ENCODE measurements at places on chromosomes 4 and X.

DNA sequence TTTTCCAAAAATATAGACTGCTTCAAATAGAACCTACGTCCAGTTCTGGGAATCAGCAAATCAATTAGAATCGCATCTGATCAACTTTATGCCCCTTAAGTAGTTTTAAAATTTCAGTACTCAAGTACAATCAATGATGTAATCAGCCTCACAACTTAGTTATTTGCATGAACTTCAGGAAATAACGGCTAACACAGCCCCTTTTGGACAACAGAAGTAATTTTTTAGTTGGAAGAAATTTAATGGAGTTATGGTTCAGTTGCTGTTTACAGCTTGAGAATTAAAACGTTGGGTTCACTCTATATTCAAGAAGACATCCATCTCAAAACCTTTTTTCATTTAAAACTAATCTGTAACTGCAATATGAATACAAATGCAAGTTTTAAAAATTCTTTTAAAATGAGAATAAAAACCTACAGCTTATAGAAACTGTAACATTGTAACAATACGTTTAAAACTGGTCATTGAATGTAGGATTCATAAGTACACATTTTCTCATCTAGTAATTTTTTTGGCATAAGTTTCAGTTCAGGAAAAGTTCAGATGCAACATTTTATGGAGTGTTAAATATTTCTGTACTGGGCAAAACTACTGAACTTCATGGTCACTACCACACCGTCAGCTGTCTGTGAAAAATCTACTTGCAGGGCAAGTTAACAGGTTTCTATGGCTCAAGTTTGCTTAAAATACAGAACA lies 956 bp downstream of the TAPT1 start:
- no peak for DNase-seq

DNA sequence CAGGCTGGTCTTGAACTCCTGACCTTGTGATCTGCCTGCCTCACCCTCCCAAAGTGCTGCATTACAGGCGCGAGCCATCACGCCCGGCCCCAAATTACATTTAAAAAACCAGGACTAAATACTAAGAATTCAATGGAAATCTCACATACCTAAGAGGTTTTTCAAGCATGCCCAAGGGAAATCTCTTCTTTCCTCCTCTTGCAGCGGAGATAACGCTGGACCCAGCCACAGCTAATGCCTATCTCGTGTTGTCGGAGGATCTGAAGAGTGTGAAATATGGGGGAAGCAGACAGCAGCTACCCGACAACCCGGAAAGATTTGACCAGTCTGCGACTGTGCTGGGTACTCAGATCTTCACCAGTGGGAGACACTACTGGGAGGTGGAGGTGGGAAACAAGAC lies 7.4 kb downstream of the TRIML1 start:
- no peak for DNase-seq

- DNase-seq, result no peak
Observed at GRCh38 chr4:54308110-54308509, 79.0 kb downstream of the PDGFRA start.

DNA sequence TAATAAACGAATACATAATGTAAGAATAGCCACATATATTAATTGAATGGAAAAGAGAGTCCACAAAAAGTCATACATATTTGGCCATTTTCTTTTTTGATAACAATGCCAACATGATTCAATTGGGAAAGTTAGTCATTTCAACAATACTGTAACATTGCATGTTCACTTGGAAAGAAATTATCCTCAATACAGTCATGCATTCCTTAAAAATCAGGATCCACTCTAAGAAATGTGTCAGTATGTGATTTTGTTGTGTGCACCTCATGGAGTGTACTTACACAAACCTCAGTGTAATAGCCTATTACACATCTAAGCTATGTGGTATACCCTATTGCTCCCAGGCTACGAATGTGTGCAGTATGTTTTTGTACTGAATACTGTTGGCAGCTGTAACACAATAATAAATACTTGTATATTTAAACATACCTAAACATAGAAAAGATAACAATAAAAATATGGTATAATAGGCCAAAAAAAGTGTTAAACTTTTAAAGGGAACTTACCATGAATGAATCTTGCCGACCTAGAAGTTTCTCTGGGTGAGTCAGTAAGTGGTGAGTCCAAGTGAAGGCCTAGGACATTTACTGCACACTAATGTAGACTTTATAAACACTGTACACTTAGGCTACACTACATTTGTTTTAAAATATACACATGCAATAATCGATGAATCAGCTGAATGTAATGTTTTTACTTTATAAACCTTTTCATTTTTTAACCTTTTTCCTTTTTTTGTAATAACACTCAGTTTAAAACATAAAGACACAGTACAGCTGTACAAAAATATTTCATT lies 806.8 kb downstream of the PCDH18 start:
- DNase-seq, result no peak

GRCh38 chrX:22177950-22178515 lies 94.7 kb upstream of the CBLL2 start:
- no peak for DNase-seq

DNA sequence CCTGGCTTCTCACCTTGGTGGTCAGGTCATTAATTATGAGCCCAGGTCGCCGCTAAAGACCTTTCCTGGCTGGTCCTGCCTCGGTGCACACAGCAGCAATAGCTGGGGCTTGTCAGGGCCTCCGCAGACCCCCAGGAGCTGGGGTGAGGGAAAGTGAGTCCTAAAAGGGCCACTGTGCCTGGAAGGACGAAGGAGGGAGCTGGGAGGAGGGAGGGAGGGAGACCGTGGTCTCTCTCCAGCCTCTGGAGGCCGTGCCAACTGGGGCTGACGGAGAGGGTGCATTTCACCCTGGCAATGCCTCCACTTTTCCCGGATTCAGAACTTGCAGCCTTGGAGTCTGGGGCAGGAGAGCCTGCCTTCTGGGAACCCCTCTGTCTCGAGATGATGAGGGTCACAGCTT lies 60.4 kb downstream of the CRLF2 start:
- DNase-seq, result no peak

- no peak for DNase-seq
Observed at GRCh38 chrX:111127038-111127437, 31.0 kb downstream of the PAK3 start.

DNA sequence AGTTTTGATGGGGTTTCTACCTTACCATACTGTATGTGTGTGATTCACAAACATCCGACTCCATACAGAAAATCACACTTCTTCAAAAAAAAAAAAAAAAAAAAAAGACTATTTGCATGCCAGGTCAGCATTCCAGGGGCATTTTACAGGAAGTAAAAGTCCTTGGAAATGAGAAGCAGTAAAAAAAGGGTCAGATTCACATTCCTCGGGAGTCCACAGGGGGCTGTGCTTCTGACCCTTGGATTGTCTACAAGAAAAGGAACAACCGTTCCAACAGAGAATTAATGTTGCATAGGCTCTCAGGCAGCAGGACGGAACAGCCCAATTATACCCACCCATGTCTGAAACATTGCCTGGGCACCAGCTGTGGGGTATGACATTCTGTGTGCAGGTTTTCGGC lies 290.3 kb downstream of the LDB2 start:
- no peak for DNase-seq

DNA sequence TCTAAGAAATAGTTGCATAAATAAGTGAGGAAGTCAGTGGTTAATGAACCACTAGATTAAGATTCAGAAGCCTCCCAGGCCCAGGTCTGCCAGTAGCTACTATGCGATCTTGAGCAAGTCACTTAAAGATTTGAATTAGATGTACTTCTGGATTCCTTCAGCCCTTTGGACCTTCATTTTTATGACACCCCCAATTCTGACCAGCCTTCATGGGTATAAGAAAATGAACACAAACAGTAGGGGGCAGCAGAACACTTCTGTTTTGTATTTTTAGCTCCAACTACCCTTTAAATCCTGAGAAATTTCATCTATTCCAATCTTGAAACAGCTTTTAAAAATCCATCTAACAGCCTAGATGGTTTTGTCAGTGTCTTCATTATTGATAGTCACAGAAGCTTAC lies 19.0 kb downstream of the TMEM47 start:
- DNase-seq, result no peak

- no peak for DNase-seq
Observed at GRCh38 chrX:65516756-65517155, 17.8 kb downstream of the LAS1L start.

DNA sequence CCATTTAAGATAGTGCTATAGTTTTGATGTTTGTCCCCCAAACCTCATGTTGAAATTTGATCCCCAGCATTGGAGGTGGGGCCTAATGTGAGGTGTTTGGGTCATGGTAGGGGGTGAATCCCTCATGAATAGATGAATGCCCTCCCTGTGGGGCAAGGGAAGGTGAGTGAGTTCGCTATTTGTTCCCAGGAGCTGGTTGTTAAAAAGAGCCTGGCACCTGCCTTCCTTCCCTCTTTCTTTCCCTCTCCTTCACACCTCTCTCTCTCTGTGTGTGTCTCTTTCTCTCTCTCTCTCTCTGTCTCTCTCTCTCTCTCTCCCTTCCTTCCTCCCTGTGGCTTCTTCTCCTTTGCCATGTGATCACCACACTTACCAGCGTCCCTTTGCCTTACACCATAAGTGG lies 160.7 kb downstream of the AASDH start:
- DNase-seq, result no peak

GRCh38 chr4:172547724-172548123 lies 620.9 kb upstream of the GALNT7 start:
- DNase-seq, result no peak

GRCh38 chr4:129783596-129783995 lies 687.6 kb downstream of the C4orf33 start:
- no peak for DNase-seq

- peak; percentile 0 for DNase-seq
Observed at GRCh38 chrX:261919-262352, 19.2 kb upstream of the PLCXD1 start.

DNA sequence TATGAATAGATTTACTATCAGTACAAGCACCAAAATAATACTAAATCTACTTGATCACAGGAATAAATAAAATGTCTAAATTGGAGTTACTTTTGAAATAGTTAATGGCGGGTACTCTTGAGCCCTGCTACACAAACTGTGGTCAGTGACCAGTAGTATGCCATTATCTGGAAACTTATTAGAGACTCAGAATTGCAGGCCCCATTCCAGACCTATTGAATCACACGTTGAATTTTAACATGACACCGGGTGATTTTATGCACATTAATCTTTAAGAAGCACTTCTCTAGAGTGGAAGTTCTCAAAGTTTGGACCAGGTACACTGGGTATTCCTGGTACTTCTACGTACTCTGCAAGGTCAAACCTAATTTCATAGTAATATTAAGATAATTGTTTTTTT lies 660.0 kb upstream of the POU3F4 start:
- DNase-seq, result no peak

DNA sequence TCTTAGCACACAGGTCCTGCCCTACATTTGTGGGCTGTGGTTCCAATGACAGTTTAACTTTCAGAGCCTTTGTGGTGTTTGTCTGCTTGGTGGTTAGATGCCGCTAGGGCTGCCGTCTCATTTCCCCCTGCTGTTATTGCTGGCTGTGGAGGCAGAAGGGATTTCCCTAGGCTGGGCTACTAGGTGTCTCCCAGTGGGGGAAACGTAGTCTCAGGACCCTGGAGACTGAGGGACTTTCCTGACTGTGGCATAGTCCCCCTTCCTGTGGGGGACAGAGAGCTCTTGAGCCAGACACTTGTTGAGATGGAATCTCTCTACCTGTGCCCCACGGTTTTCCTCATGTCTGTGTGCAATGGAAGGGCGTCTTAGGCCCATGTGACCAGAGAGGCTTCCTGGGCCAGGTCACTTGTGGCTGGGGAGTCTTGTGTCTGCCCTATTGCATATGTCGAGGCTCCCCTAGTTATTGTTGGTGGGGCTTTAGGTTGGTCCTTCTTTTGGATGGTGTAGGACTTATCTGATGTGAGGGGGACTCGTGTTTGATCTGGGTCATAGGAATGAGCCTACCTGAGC lies 68.2 kb downstream of the ARHGAP10 start:
- DNase-seq, result peak; percentile 61

- DNase-seq, result no peak
Observed at GRCh38 chr4:145511913-145512522, 30.4 kb downstream of the SMAD1 start.

DNA sequence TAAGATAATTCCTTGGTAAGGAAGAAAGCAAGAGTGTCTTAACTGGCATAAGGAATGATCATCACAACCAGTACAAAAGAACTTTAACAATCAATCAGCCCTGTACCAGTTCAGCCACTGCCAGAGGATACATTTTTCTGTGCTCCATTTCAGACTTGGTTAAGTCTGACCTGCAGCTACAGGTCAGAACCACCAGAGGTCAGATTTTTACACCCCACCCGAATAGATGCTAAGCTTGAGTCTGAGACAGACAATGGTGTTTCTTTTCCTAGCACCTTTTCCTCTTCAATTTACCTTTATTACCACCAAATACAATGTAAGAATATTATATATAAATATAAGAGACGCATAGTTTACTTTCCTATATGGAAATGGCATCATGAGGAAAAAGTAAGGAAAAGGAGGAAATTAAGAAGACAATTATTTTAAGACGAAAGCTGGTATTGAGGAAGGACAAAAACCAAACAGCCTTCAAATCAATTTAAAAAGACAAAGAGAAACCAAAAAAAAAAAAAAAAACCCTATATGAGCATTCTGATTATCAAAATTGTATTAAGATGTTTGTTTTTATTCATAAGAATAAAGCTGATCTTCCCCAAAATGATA lies 215.3 kb upstream of the TTC29 start:
- DNase-seq, result no peak

GRCh38 chrX:13827298-13828090 lies 10.6 kb upstream of the GPM6B start:
- no peak for DNase-seq

GRCh38 chr4:173752610-173753230 lies 222.7 kb upstream of the HAND2 start:
- DNase-seq, result no peak

- DNase-seq, result no peak
Observed at GRCh38 chrX:117989512-117989911, 127.1 kb downstream of the KLHL13 start.

DNA sequence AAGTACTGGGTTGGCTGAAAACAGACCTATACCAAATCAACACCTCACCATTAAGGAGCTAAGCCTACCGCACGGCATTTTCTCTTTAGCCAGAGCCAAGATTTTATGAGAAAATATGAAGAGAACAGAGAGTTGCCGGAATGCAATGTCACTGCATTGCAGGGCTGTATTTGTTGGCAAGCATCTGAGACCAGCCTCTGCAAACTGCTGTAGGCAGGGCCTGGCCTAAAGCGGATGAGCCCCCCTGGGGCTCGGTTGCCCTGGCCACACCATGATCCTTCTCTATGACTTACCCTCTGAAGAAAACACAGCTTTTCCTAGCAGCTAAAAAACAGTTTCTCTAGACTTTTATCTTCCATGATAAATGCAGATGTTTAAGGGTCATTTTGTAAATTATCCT lies 120.5 kb upstream of the SORBS2 start:
- no peak for DNase-seq

DNA sequence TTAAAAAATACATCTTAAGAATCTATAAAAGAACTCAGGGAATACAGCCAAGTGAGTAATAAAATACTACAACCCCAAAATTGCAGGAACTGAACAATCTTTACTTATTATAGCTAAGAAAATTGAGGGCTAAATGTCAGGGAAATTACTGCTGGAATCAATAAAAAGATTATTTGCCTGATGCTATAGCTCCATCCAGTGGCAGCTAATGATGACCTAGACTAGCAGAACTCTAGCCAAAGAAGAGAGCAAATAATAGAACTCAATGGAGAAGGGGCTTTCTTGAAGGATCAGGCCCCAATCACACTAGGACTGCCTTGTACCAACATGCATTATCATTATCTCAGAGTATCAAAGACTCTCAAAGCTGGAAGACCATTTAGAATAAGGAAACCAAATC lies 85.0 kb upstream of the FAM241A start:
- DNase-seq, result no peak
